GM04504 (cell line): ENCODE measurements at places on chromosomes 3 and 15.
A peak's percentile ranks its signal among the peaks of the same experiment; 100 is the strongest.

- no peak for DNase-seq
Observed at GRCh38 chr3:414063-414462, 217.5 kb downstream of the CHL1 start.

DNA sequence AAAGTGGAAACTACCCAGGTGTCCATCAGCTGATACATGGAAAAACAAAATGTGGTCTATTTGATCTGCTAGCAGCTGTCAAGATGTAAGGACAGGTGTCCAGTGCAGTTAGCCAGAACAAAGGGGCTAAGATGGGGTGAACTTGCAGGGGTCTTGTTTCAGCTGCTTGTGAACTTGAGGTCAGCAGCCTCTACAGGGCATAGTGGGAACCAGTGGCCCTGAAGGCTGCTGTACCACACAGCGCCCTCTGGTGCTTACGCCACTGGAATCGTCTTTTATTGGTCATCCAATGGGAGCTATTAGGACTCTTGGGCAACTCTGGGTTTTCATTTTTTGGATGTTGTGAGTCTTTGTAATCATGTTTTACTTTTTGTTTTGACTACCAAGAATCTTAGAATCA is 62.2 kb upstream of the CTSH start:
- DNase-seq: no peak

GRCh38 chr3:37996785-37997301 is 6.3 kb downstream of the VILL start:
- DNase-seq: peak; percentile 32

DNA sequence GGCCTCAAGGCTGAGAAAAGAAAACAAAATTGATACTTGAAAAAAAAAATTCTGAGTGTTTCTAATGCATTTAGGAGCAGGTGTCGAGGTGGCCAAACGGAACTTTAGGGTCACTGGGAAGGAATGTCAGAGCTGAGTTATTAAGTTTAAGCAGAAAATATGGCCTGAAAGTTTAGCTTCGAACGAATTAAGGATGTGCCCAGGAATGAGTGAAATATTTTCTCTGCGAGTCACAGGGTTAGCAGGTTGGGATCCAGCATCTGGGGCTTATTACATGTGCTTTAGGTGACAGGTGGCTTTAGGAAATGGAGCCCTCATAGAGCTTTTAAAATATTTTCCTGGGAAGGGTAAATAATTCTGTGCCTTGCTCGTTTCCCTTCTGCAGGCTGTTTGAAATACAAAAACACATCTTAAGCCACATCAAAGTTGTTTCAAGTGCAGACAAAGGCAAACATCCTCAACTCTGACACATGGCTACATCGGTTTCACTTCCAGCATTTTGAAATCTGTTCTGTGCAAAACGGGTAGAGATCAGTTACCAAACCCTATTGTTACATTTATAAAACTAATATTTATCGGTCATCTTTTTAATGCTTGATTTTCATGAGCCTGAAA is 143.1 kb upstream of the ARRDC4 start:
- DNase-seq: no peak

GRCh38 chr3:177429771-177430170 is 232.5 kb upstream of the TBL1XR1 start:
- no peak for DNase-seq

GRCh38 chr15:82539691-82540054 is 584 bp downstream of the RPS17 start:
- no peak for DNase-seq

GRCh38 chr3:20776286-20776685 is 590.3 kb upstream of the SGO1 start:
- no peak for DNase-seq

- DNase-seq: no peak
Observed at GRCh38 chr3:58462829-58463180, 29.1 kb upstream of the KCTD6 start.

GRCh38 chr3:17605032-17605431 is 137.4 kb downstream of the TBC1D5 start:
- peak; percentile 54 for DNase-seq

GRCh38 chr15:73150831-73151230 is 98.6 kb downstream of the NEO1 start:
- DNase-seq: no peak

DNA sequence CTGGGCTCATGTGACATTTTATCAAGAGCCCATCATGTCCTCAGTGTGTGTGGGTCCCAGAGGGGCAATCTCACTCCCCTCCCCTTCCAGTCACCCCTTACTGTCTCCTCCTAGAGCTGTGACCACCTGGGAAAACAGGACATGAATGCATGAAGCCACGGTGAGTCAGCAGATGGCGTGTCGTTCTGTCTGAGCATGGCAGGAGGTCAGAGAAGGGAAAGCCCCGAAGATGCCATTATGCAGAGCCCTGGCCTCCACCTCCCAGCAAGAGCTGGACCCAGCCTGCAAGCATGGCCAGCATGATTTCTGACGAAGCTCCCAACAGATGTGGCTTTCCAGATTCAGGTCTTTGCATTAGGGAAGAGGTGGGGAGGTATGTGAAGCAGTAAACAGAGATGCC is 118.5 kb downstream of the TLE3 start:
- DNase-seq: no peak

DNA sequence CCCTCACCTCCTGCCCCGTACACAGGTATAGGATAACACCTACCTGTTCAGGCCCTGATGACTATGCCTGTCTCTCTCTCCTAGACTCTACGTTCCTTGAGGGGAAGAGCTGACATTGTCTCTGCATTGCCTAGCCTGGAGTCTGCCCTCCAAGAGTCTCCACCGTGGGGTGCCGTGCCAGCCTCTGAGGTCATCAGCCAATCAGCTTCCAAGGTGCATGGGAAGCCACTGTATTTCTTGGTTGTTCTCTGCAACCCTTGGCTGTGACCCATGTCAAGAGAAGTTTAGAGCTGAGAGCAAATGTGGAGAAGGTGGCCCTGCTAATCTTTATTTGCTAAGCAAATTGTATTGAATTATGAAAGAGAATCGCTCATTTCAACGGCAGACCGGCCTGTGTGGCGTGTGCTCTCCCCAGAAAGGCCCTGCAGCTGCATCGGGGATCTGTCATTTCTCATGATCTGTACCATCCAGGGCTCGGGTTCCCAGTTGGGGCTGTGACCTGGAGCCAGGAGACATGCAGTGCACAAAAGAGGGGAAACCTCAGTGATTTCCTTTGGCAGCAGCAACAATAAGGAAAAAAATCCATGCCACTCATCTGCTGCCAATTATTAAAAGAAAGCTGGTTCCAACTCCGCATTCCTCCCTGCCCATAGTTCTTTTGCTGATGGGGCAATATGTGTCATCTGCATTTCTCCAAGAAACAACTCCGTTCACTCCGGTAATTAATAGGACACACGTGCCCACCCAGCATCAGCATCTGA is 182.2 kb downstream of the MEGF11 start:
- peak; percentile 5 for DNase-seq

GRCh38 chr3:184361532-184361931 is at the start of the genes CLCN2 and POLR2H:
TSS of gene CLCN2 (minus strand) at chr3:184361605. CDS start at chr3:184361479, 126 bp downstream.
TSS of gene POLR2H (plus strand) at chr3:184361710. CDS start at chr3:184363493, 1,783 bp downstream.
- DNase-seq: no peak

DNA sequence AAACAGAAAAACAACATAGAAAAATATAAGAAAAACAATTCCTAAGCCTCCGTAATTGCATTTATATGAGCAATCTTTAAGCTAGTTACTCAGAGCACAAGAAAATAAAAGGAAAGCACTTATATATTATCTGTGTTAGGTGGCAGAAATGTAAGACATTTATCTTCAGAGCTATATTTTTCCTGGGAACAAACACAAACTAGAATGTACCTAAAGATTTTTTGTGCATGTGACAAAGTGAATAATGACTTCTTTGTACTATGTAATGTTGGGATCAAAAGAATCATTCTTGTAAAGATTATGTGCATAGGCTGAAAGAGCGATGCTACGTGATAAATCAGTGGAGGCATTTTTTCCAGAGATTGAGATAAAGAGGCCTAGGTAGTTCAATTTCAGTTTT is 111.3 kb upstream of the GMNC start:
- no peak for DNase-seq

- DNase-seq: no peak
Observed at GRCh38 chr3:162992741-162993140, 1496.1 kb downstream of the OTOL1 start.

DNA sequence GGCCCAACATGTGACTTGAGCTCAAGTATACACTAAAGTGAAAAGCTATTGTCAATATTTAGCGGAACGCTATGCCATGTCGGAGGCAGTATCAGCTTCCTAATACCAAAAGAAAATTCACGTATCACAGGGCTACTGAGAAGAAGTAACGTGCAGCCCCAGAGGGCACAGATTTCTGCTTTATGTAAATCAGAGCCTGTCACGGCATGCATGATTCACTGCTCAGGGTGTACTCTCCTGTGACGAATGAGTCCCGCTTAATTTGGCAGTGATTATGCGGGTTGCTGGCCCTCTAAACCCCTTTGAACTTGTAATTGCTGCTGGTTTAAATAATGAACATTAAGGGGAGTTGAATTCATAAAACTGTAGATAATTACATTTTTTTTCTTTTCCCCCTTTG is 85.3 kb downstream of the MEIS2 start:
- peak; percentile 38 for DNase-seq

DNA sequence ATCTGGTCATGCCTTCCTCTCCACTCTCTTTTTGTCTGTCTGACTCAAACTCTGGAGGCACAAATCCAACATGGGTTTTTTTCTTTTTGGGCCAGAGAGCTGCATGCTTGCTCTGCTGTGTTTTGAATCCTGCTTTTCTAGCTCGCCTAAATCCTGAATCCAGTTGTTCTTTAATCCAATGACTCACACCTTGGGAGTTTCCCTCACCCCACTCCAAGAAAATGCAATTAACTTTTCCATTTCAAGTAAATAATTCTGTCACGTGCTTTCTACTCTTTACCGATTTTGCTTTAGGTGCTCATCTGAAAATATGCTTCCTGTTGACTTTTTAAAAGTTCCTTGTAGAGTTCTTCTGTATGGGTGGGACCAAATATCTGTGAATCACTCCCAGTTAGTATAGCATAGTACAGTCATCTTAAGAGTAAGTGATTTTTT is 47.6 kb downstream of the SLMAP start:
- DNase-seq: peak; percentile 80

GRCh38 chr3:78822726-78823125 is 945.1 kb downstream of the ROBO1 start:
- DNase-seq: no peak

GRCh38 chr3:179967622-179968021 is 69.1 kb downstream of the PEX5L start:
- no peak for DNase-seq

GRCh38 chr3:159982442-159982974 is 6.1 kb upstream of the IL12A start:
- DNase-seq: no peak

- no peak for DNase-seq
Observed at GRCh38 chr3:53555068-53555588, 60.7 kb downstream of the CACNA1D start.

DNA sequence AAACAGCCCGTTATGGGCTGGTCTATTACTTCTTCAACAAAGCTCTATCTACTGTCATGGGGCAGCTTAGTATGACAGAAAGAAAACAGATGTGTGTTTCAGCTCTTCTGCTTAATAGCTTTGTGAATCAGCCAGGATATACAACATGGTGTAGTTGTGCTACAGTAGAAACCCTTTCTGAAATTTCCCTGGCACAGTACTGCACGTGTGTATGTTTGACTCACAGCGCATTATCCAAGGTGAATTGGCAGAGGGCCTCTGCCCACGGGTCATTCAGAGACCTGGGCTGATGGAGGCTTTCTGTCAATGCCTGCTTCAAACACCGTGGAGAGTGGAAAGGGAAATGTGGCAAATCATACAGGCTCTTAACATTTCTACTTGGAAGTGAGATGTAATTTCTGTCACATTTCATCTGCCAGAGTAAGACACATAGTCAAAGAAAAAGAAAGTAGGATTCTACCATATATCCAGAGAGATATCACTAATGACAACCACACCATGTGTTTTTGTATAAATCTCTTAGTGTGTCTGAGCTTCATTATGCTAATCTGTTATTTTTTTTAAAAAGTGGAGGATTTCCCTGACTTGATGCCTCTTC is 505.1 kb downstream of the CNTN4 start:
- no peak for DNase-seq

- DNase-seq: no peak
Observed at GRCh38 chr15:34850121-34850520, 54.8 kb upstream of the ACTC1 start.

DNA sequence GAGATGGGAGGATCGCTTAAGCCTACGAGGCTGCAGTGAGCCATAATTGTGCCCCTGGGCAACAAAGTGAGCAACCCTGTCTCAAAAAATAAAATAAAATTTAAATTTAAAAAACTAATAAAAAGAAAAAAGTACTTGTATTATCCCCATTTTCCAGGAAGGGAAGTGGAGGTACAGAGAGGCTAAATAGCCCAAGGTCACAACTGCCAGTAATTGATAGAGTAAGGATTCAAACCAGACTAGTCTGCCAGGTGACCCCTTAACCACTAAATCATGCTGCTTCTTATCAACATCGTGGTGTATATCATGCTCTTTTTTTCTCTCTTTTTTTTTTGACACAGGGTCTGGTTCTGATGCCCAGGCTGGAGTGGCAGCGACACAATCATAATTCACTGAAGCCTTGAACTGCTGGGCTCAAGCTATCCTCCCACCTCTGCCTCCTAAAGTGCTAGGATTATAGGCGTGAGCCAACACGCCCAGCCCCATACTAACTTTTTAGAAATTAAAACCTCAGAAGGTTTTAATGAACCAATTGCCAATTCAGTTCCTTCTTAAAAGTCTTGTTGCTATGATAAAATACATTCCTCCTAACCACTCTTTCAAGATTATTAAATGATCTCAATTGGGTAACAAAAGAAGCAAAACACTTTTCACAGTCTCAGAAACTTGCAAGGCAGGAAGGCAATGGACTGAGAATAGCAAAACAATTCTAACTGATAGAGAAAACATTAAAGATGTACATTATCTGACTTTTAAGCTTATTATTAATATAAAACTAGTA is 30.5 kb downstream of the HERC1 start:
- DNase-seq: no peak

DNA sequence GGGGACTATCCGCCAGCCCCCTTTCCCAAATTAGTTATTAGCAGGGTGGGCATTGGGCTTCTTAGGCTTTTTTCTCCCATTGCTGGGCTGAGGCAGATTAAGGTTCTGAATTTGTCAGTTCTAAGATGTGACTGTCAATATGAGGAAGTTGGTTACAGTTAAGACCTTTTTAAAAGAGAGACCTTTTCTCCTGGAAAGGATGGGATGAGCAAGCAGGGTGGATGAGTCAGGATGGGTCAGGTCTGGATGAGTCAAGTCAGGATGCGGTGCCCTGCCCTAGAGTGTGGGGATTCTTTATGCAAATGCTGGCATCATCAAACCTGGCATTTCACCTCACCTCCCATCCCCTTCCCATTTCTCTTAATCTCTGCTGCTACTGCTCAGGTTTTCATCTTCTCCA is 1.9 kb downstream of the AEN start:
- peak; percentile 64 for DNase-seq

- peak; percentile 33 for DNase-seq
Observed at GRCh38 chr3:187456250-187456649, 88.1 kb downstream of the RTP4 start.

DNA sequence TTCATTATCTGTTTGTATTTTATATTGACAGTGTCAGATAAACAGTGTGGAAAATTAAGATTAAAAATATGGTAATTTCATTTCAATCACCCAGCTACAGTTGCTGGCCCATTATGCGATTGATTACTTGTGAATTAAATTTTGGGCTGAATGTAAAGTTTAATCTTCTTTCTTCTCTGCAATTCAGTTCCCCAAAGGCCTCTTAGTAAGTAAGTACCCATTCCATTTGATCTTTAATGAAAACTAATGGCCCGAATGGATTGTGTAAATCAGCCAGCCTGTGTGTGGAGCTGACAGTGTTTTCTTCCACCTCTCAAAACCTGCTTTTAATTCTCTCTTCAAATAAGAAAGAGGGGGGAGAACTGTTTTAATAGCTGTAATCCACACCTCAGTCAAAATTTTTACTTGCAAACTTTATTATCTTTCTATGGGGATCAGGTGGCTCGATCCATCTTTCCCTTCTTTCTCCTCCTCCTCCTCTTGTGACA is 307.1 kb downstream of the IL20RB start:
- DNase-seq: no peak
